ENCODE measurements at places on chromosomes 16 and 17. TPM values are rescaled to one million over a fixed set of nuclear protein-coding genes. Genes with fewer than 3 reads are reported as not detected.
A peak's percentile ranks its signal among the peaks of the same experiment; 100 is the strongest.

The ADCY9 gene
- 32.5 TPM for total RNA-seq

GRCh38 chr16:89732918-89733242 lies 11.5 kb downstream of the ZNF276 start:
- no peaks in the 10 kb centered on the region for H3K4me1 ChIP-seq
- H3K4me3 ChIP-seq = no peak overlapping the region
- no peaks in the 10 kb centered on the region for H3K27me3 ChIP-seq
- DNase-seq = no peak
- peaks cover 35% of the 10 kb centered on the region for H3K36me3 ChIP-seq

The PROCA1 gene
- total RNA-seq = 0.65 TPM

DNA sequence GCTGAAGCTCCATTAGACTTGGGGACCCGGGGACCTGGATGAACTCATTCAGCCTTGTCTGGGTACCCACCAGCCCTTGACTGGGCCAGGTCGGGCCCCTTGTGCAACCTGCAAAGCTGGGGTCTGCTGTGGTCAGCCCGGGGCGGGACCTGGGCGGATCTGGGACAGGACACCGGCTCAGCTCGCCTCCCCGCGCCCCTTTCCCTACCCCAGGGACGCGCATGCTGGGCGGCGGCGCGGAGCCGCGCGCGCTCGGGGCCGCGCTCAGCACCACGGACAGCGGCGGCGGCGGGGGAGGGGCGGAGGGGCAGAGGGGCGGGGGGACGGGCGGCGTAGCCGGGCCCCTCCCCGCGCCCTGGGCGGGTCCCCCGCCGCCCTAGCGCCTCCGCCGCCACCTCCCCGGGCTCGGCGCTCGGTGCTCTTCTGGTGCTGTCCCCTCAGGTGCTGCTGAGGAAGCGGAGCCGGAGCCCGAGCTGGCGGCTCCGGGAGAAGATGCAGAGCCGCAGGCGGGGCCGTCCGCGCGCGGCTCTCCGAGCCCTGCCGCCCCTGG lies 7.4 kb downstream of the ACD start:
- no peaks in the 10 kb centered on the region for H3K36me3 ChIP-seq
- no peak overlapping the region for H3K27ac ChIP-seq
- DNase-seq = peak; percentile 64
- H3K27me3 ChIP-seq = peaks cover 38% of the 10 kb centered on the region
- H3K4me3 ChIP-seq = peak overlapping the region; percentile 61

DNA sequence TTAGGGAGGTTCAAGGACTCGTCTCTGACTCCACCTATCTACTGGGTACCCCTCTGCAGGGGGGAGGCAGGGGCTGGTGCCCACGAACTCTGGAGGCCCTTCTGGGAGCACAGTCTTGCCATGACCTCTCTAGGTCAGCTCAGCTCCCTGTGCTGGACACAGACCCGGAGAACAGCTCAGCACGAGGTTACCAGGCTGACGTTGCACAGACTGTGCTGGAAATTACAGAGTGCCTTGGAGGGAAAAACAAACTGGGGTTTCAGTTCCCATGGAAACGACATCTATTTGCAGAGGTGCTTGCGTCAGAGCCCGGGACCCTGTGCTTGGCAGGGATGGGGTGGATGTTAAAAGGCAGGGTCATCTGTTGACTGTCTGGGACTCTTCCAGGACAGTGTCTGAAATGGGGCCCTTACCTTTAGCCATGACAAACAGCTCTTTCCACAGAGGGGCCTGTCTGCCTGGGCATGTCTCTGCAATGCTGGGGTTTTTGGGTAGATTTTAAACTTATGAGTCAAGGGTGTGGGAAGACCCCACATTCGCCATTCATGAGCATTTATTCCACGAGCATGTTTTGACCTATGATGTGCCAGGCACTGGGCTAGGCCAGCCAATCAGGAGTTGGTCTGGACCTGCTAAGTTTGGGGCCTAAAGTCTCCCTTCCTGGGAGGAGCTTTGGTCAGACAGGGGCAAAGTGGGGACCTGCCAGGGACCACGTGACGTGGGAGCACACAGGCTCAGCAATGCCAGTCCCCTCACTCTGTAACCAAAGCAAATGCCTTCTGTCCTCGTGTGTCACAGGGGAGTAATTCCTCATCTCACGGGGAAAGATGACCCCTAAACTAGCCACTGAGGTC lies 22.5 kb downstream of the CCR7 start:
- H3K4me3 ChIP-seq = no peak overlapping the region
- peak overlapping the region; percentile 97 for H3K27ac ChIP-seq
- peak; percentile 96 for DNase-seq

DNA sequence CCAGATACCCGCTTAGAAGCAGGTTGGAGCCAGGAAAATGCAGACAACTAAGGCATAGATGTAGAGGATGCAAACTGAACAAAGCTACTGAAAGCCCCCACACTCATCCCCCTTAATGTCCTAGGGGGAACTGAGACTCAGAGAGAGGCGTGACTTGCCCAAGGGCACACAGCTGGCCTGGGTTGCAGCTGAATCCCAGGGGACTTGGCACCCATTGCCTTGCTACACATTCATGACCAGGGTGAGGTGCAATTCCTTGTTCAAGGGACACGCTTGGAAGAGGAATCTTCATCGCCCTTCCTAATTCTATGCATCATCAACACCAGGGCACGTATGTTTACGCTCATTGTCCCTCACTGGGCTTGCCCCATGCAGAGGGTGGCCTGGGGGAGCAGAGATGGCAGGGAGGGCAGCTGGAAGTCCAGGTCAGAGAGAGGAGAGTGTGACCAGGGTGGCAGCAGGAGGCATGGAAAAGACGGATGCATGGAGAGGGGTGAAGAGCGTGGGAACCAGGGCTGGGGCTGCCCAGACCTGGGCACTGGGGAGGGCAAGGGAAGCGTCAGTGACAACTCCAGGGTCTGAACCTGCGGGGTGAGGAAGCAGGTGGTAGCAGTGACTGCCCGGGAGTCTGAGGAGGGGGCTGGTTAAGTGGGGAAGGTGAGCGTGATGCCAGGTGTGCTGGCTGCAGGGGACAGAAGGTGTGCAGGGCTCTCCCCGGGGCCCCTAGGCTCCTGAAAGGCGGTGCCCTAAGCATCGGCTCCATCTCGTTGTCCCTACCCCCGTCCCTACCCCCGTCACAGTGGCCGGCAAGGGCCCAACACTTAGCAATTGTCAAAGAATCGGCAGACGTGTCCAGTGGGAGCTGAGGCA lies 267.1 kb upstream of the TNRC6C start:
- H3K4me3 ChIP-seq = no peak overlapping the region
- H3K36me3 ChIP-seq = no peaks in the 10 kb centered on the region
- no peak overlapping the region for H3K27ac ChIP-seq

The TM4SF5 gene
- not detected for total RNA-seq

The TMEM238L gene
- total RNA-seq = not detected

The TEX19 gene
- total RNA-seq = not detected

The AIPL1 gene
- total RNA-seq = not detected

DNA sequence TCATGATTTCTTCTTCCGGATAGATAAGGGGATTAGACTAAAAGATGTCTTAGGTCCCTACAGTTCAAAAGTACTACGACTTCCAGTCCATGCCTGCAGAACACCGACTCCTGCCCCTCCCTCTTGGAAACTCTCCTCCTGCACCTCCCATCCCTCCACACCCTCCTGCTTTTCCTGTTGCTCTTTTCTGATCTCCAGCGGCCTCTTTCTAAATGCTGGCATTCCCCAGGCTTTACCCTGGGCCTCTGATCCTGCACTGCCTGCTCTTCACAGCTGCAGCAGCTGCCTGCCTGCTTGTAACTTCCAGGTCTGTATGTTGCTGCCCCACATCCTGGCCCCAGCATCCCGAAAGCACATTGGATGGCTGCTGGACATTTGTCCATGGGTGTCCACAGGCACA lies 154.2 kb downstream of the KCNJ12 start:
- H3K4me3 ChIP-seq = no peak overlapping the region
- peaks cover 13% of the 10 kb centered on the region for H3K36me3 ChIP-seq
- DNase-seq = no peak
- H3K27ac ChIP-seq = no peak overlapping the region

The YBX2 gene
- not detected for total RNA-seq

- H3K4me3 ChIP-seq = peak overlapping the region; percentile 76
- peak overlapping the region; percentile 21 for H3K27ac ChIP-seq
- no peaks in the 10 kb centered on the region for H3K27me3 ChIP-seq
- peaks cover 12% of the 10 kb centered on the region for H3K36me3 ChIP-seq
- peaks cover 24% of the 10 kb centered on the region for H3K4me1 ChIP-seq
- peak; percentile 34 for DNase-seq
Measured at GRCh38 chr17:39194985-39195524, 2.4 kb downstream of the CACNB1 start.

The ENPP7 gene
- total RNA-seq = not detected
